ENCODE measurements at places on chromosomes 11 and 22. TPM values are rescaled to one million over a fixed set of nuclear protein-coding genes. Genes with fewer than 3 reads are reported as not detected.
A peak's percentile ranks its signal among the peaks of the same experiment; 100 is the strongest.

KCNK4 gene
- 0.23 TPM for total RNA-seq

DNA sequence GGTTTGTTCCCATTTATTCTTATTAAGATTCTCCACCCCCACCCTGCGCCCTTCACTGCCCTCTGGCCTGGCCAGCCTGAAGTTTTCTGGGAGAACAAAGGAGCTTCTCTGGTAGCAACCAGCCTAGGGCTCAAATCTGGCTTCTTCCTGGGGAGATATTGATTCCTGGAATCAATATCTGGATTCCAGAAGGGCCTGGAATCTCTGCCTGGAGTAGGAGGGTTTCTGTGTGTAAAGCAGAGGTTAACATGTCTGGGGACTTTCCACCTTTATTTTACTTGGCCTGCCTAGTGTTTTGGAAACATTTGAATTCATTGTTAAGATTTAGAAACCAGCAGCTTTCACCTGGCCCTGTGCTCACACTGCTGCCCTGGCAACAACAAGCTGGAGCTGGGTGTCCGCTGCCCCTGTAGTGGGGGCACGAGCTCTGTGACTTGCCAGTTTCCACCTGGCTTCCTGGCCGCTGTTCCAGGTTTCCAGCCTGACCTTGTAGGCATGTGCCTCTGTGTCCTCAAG, 5.5 kb downstream of the C11orf91 start:
- H3K27me3 ChIP-seq = peaks cover 26% of the 10 kb centered on the region
- peaks cover 19% of the 10 kb centered on the region for H3K4me1 ChIP-seq
- H3K27ac ChIP-seq = no peak overlapping the region
- DNase-seq = no peak

IGSF9B gene
- 91.8 TPM for total RNA-seq

GRCh38 chr11:89608234-89608966, 101.7 kb upstream of the TRIM77 start:
- no peak for DNase-seq
- no peaks in the 10 kb centered on the region for H3K36me3 ChIP-seq

- H3K4me3 ChIP-seq = peak overlapping the region; percentile 76
- H3K27me3 ChIP-seq = peaks cover 18% of the 10 kb centered on the region
- H3K36me3 ChIP-seq = no peaks in the 10 kb centered on the region
- H3K27ac ChIP-seq = no peak overlapping the region
Observed at GRCh38 chr11:724049-724777, 18.2 kb downstream of the EPS8L2 start.

NLRX1 gene
- 23.3 TPM for total RNA-seq

DNA sequence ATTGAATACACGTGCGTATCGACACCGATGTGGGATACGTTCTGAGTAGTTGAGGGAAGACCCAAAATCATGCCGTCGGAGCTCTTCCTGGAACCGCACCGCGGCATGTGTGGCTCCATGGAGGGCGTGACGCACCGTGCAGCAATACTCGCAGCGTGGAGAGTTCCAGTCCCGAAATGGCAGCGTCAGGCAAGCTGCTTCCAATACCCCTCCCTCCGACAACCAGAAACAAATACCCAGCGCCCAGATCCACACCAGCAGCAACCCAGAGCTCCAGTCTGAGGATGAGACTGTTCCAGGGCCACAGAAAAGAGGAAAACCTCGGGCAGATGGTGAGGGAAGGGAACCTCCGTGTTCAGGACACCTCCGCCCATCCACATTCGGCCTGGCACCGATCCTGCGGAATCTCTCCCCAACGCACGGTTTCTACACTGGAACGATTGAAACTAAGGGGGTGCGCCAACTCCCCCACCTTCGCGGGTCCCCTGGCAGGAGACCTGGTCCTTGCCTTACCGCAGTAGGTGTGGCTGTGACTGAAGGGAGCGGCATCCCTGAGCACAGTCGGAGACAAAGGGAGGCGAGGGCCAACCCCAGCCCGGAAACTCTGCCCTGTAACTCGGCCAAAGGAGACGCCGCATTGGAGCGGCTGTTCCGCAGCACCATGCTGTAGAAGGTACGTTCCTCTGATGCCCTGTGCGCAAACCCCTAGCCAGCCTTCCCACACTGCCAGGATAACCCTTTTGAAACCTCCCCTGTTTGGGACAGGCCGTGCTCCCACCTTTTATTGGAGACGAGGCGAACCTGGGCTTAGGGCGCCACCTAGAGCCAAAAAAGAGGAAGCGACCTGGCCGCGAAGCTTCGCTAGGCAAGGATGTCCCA, 28.2 kb downstream of the DBX1 start:
- peak; percentile 81 for DNase-seq
- H3K27me3 ChIP-seq = peaks cover 26% of the 10 kb centered on the region
- H3K4me1 ChIP-seq = peaks cover 10% of the 10 kb centered on the region
- H3K36me3 ChIP-seq = no peaks in the 10 kb centered on the region
- H3K4me3 ChIP-seq = peak overlapping the region; percentile 70

GRCh38 chr11:16377746-16378145, 21.4 kb upstream of the SOX6 start:
- no peak for DNase-seq
- no peaks in the 10 kb centered on the region for H3K4me1 ChIP-seq
- no peaks in the 10 kb centered on the region for H3K27me3 ChIP-seq
- H3K27ac ChIP-seq = no peak overlapping the region

PGM2L1 gene
- total RNA-seq = 4.9 TPM

DNA sequence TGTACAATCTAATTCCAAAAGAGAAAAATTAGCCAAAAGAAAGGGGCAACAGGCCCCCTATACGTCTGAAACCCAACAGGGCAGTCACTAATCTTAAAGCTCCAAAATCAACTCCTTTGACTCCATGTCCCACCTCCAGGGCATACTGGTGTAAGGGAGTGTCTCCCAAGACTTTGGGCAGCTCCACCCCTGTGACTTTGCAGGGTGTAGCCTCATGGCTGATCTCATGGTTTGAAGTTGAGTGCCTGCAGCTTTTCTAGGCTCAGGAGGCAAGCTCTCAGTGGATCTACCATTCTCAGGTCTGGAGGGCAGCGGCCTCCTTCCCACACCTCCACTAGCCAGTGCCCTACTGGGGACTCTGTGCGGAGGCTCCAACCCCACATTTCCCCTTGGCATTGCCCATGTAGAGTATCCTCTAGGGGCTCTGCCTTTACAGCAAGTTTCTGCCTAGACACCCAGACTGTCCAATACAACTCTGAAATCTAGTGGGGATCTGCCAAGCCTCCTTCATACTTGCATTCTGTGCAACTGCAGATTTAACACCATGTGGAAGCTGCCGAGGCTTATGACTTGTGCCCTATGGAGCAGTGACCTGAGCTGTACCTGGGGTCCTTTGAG, 94.5 kb downstream of the TRIM29 start:
- DNase-seq = no peak
- no peak overlapping the region for H3K27ac ChIP-seq
- H3K4me3 ChIP-seq = no peak overlapping the region

UPB1 gene
- total RNA-seq = 0.12 TPM

TMEM80 gene
- total RNA-seq = 12.5 TPM

- H3K27me3 ChIP-seq = no peaks in the 10 kb centered on the region
- H3K4me3 ChIP-seq = no peak overlapping the region
- peaks cover 2% of the 10 kb centered on the region for H3K4me1 ChIP-seq
- H3K27ac ChIP-seq = no peak overlapping the region
- DNase-seq = no peak
- peaks cover 2% of the 10 kb centered on the region for H3K36me3 ChIP-seq
Observed at GRCh38 chr11:121406291-121406690, 45.8 kb upstream of the SORL1 start.

- H3K27ac ChIP-seq = no peak overlapping the region
- H3K4me1 ChIP-seq = no peaks in the 10 kb centered on the region
- DNase-seq = no peak
- no peaks in the 10 kb centered on the region for H3K27me3 ChIP-seq
Observed at GRCh38 chr11:22474616-22475015, 136.4 kb downstream of the SLC17A6 start.

GLYATL1 gene
- total RNA-seq = not detected

DNA sequence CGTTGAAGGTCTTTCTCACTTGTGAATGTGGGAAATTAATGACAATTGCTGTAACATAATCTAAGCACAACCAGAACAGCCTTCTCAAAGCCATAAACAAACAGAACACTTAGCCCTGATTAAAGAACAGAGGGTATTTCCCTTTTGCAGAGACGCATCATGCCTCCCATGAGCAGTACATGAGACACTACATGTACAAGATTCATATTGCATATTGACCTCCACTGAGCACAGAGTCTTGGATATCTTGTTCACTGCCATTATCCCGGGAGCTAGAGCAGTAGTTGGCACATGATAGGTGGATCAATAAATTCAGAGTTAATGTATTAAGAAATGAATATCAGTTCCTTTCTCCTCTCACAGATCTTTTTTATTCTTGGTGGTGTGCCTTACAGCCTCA, 1194.3 kb upstream of the TENM4 start:
- no peaks in the 10 kb centered on the region for H3K36me3 ChIP-seq
- no peaks in the 10 kb centered on the region for H3K27me3 ChIP-seq
- H3K27ac ChIP-seq = no peak overlapping the region
- DNase-seq = no peak
- H3K4me1 ChIP-seq = no peaks in the 10 kb centered on the region

DNA sequence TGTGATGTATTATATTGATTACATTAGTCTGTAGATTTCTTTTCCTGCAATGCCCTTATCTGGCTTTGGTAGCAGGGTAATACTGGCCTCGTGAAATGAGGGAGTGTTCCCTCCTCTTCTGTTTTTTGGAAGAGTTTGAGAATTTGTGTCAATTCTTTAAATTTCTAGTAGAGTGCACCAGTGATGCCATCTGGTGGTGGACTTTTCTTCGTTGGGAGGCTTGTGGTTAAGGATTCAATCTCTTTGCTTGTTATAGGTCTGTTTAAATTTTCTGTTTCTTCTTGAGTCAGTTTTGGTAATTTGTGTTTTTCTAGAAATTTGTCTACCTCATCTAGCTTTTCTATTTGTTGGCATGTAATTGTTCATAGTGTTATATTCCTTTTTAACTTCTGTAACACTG, 18.9 kb downstream of the SHANK3 start:
- DNase-seq = peak; percentile 84
- peaks cover 19% of the 10 kb centered on the region for H3K27me3 ChIP-seq
- peaks cover 8% of the 10 kb centered on the region for H3K4me1 ChIP-seq
- no peak overlapping the region for H3K4me3 ChIP-seq
- H3K27ac ChIP-seq = no peak overlapping the region
- no peaks in the 10 kb centered on the region for H3K36me3 ChIP-seq

DNA sequence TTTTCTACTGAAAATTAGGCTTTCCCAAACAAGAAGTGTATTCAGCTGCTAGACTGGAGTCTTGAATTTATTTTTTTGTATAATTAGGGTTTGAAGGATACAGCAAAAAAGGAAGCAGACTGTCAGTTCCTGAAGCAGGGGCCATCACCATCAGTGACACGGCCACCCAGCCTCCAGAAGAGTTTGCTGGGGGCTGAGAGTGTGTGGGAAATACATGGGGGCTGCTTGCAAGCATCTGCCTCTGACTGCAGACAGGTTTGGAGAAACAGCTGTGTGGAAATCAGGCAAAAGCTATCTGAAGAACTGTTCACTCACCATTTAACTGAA, 23.0 kb downstream of the FZD4 start:
- DNase-seq = no peak
- H3K27ac ChIP-seq = no peak overlapping the region
- peaks cover 2% of the 10 kb centered on the region for H3K27me3 ChIP-seq
- no peaks in the 10 kb centered on the region for H3K36me3 ChIP-seq
- H3K4me1 ChIP-seq = no peaks in the 10 kb centered on the region
- no peak overlapping the region for H3K4me3 ChIP-seq

ANKK1 gene
- total RNA-seq = not detected

- no peak overlapping the region for H3K27ac ChIP-seq
- H3K27me3 ChIP-seq = no peaks in the 10 kb centered on the region
- no peaks in the 10 kb centered on the region for H3K36me3 ChIP-seq
Observed at GRCh38 chr22:21726650-21727049, 8.9 kb downstream of the YPEL1 start.

VPREB1 gene
- total RNA-seq = not detected

- no peak overlapping the region for H3K27ac ChIP-seq
- no peak overlapping the region for H3K4me3 ChIP-seq
- no peaks in the 10 kb centered on the region for H3K4me1 ChIP-seq
- H3K27me3 ChIP-seq = peaks cover 2% of the 10 kb centered on the region
- no peak for DNase-seq
- no peaks in the 10 kb centered on the region for H3K36me3 ChIP-seq
Observed at GRCh38 chr11:114258696-114259095, 37.5 kb upstream of the NNMT start.

DNA sequence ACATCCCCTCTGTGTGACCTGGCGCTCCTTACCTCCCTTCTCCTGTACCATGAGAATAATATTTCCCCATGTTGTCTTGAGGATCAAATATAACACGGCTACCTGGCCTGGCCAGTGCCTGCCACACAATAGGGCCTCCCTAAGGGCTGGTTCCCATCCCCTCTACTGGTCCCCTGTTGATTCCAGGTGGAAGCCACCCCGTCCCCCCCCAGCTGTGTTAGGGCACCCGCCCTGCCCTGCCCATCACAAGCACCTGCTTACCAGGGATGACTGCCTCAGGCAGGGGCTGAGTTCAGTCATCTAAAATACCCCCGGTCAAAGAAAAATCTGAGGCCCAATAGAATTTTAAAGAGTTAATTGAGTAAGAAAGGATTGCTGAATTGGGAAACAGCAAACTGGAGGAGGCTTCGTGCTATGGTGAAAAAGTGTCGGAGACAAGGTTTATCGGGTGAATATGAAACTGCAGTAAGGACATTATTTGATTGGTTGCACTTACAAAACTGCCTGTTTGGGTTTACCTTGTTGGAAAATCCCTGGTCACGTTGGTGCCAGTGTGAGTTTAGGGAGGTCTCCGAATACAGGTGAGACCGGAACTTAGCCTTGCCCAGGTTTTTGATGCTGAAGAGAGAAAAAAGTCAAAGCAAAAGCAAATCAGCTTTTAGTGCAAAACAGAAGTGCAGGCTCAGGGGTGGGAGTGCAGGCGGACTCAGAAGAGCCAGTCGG, 5.2 kb downstream of the APOL1 start:
- H3K27ac ChIP-seq = peak overlapping the region; percentile 91
- no peak for DNase-seq
- H3K36me3 ChIP-seq = peaks cover 71% of the 10 kb centered on the region

DNA sequence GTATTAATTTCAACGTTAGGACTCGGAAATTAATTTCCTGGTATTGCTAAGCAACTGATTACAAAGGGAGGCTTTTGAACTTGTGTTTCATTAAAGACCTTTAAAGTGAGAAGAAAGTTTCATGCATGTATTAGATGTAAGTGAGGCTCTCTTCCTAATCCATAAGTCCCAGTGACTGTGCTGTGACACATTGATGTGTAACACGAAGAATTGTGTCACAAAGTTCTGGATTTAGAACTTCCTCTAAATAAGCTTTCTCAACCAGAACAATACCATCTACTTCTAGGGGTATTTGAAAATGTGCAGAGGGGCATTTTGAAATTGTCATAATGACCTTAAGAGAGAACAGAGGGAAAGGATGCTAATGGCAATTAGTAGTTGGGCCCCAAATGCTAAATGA, 14.4 kb downstream of the DCUN1D5 start:
- H3K27me3 ChIP-seq = no peaks in the 10 kb centered on the region
- H3K27ac ChIP-seq = no peak overlapping the region
- peaks cover 1% of the 10 kb centered on the region for H3K4me1 ChIP-seq
- H3K4me3 ChIP-seq = no peak overlapping the region

- H3K4me1 ChIP-seq = peaks cover 26% of the 10 kb centered on the region
- H3K27ac ChIP-seq = peak overlapping the region; percentile 99
- H3K4me3 ChIP-seq = peak overlapping the region; percentile 96
- peaks cover 14% of the 10 kb centered on the region for H3K36me3 ChIP-seq
- DNase-seq = peak; percentile 89
Observed at GRCh38 chr11:64268893-64269539, 15.4 kb downstream of the BAD start.

Measured in activated CD4-positive, alpha-beta T cell treated with anti-CD3 and anti-CD28 coated beads, Interleukin-2, amount 10 ng/mL, durations not matched to agents 24 days and 14 days (primary cell).